A549 treated with CpdA at 1 μM for 4 hours (cell line): ENCODE measurements at places on chromosomes 11 and 22. TPM values are rescaled to one million over a fixed set of nuclear protein-coding genes. Genes with fewer than 3 reads are reported as not detected.

Gene MCAT
- total RNA-seq, result 16.5 to 28.9 TPM (median 23.8 TPM) in 5 replicates

Gene HOATZ
- total RNA-seq, result not detected in 5 replicates

Gene TREH
- not detected in 5 replicates for total RNA-seq

Gene TMPRSS6
- total RNA-seq, result 0.12 TPM in 1 of 5 replicates, not detected in the others

Gene APBB1
- total RNA-seq, result 18.1 to 23.2 TPM (median 18.6 TPM) in 5 replicates

Gene LDHA
- total RNA-seq, result 2,235 to 3,232 TPM (median 2,437 TPM) in 5 replicates

Gene KRTAP5-11
- not detected in 5 replicates for total RNA-seq

Gene APOA1
- total RNA-seq, result 0.23 to 0.96 TPM (median 0.33 TPM) in 4 of 5 replicates, not detected in the other

Gene TAF10
- total RNA-seq, result 164 to 262 TPM (median 213 TPM) in 5 replicates

Gene MOB2
- total RNA-seq, result 35.6 to 49.3 TPM (median 47.8 TPM) in 5 replicates

Gene APOL1
- 7.5 to 11.3 TPM (median 8.1 TPM) in 5 replicates for total RNA-seq

Gene MYO18B
- 0.01 to 0.04 TPM (median 0.01 TPM) in 3 of 5 replicates, not detected in the others for total RNA-seq

Gene PTPN5
- 0.02 TPM in 1 of 5 replicates, not detected in the others for total RNA-seq

Gene WT1
- total RNA-seq, result 5.7 to 6.9 TPM (median 6.2 TPM) in 5 replicates

Gene LTBP3
- 98.2 to 144 TPM (median 118 TPM) in 5 replicates for total RNA-seq

Gene TMEM126B
- total RNA-seq, result 55.8 to 78.6 TPM (median 62.1 TPM) in 5 replicates

Gene ZBTB16
- total RNA-seq, result not detected in 5 replicates

Gene MUC5AC
- 3.2 to 4.5 TPM (median 4.1 TPM) in 5 replicates for total RNA-seq

Gene OR51B2
- not detected in 5 replicates for total RNA-seq

Gene FIBIN
- not detected in 5 replicates for total RNA-seq

Gene OR2D3
- not detected in 5 replicates for total RNA-seq

Gene TIGD3
- 0.72 to 1.1 TPM (median 0.91 TPM) in 5 replicates for total RNA-seq

Gene LRRC32
- total RNA-seq, result 0.09 to 0.30 TPM (median 0.15 TPM) in 5 replicates

Gene TMEM218
- total RNA-seq, result 21.3 to 25.8 TPM (median 24.2 TPM) in 5 replicates

Gene ARHGAP42
- 6.3 to 8.8 TPM (median 7.3 TPM) in 5 replicates for total RNA-seq

Gene AIP
- total RNA-seq, result 44.1 to 54.3 TPM (median 48.7 TPM) in 5 replicates

Gene SUN2
- 26.7 to 37.1 TPM (median 32.3 TPM) in 5 replicates for total RNA-seq

Gene USP2
- 0.24 to 0.60 TPM (median 0.45 TPM) in 5 replicates for total RNA-seq

Gene PRRG4
- total RNA-seq, result 0.56 to 0.73 TPM (median 0.58 TPM) in 5 replicates

Gene CRYBA4
- not detected in 5 replicates for total RNA-seq

Gene NEU3
- total RNA-seq, result 2.7 to 5.4 TPM (median 4.1 TPM) in 5 replicates

Gene CBLIF
- not detected in 5 replicates for total RNA-seq

Gene MS4A15
- not detected in 5 replicates for total RNA-seq

Gene MYEOV
- 99.6 to 113 TPM (median 112 TPM) in 5 replicates for total RNA-seq

Gene RPL27A
- 2,466 to 2,810 TPM (median 2,611 TPM) in 5 replicates for total RNA-seq

Gene TBX1
- total RNA-seq, result 2.6 to 4.9 TPM (median 4.0 TPM) in 5 replicates

Gene AMPD3
- 7.8 to 10.1 TPM (median 8.8 TPM) in 5 replicates for total RNA-seq

Gene CDC45
- 24.1 to 27.9 TPM (median 24.8 TPM) in 5 replicates for total RNA-seq

Gene UQCC3
- 23.9 to 36.7 TPM (median 32.9 TPM) in 5 replicates for total RNA-seq

Gene KREMEN1
- total RNA-seq, result 2.3 to 3.6 TPM (median 3.4 TPM) in 5 replicates

Gene HDHD5
- total RNA-seq, result 32.1 to 42.0 TPM (median 40.8 TPM) in 5 replicates

Gene KDELR3
- total RNA-seq, result 17.4 to 21.6 TPM (median 19.7 TPM) in 5 replicates

Gene ABCG4
- 0.15 to 0.87 TPM (median 0.30 TPM) in 5 replicates for total RNA-seq

Gene POTEH
- 0.06 TPM in 1 of 5 replicates, not detected in the others for total RNA-seq

Gene CECR2
- total RNA-seq, result 0.07 to 0.12 TPM (median 0.08 TPM) in 5 replicates

Gene NXPE2
- not detected in 5 replicates for total RNA-seq

Gene LYVE1
- total RNA-seq, result 0.05 to 0.07 TPM (median 0.06 TPM) in 3 of 5 replicates, not detected in the others

Gene NRGN
- total RNA-seq, result 5.5 to 11.1 TPM (median 10.7 TPM) in 5 replicates

Gene PHF21B
- total RNA-seq, result 0.57 to 1.9 TPM (median 0.89 TPM) in 5 replicates

Gene GAL3ST3
- not detected in 5 replicates for total RNA-seq

Gene THRSP
- total RNA-seq, result not detected in 5 replicates

Gene PNPLA3
- total RNA-seq, result 0.69 to 1.2 TPM (median 1.0 TPM) in 5 replicates

Gene GSTT2B
- 0.28 to 0.48 TPM (median 0.40 TPM) in 4 of 5 replicates, not detected in the other for total RNA-seq
